Endothelial cell of umbilical vein (primary cell): ENCODE measurements at places on chromosomes 5 and 9. TPM values are rescaled to one million over a fixed set of nuclear protein-coding genes. Genes with fewer than 3 reads are reported as not detected.

MPDZ gene
- total RNA-seq, result 52.3 and 54.4 TPM in 2 replicates

ADAMTSL1 gene
- 16.9 and 18.4 TPM in 2 replicates for total RNA-seq

CDH10 gene
- total RNA-seq, result not detected in 2 replicates

DNM1 gene
- 2.9 and 7.9 TPM in 2 replicates for total RNA-seq

RGS7BP gene
- 2.0 and 4.2 TPM in 2 replicates for total RNA-seq

CCDC107 gene
- total RNA-seq, result 13.2 and 15.2 TPM in 2 replicates

SAXO1 gene
- not detected in 2 replicates for total RNA-seq

IFNK gene
- not detected in 2 replicates for total RNA-seq

IFT74 gene
- 7.8 and 10.8 TPM in 2 replicates for total RNA-seq

PCDHB15 gene
- total RNA-seq, result 0.55 and 0.69 TPM in 2 replicates

POLE3 gene
- 53.8 and 54.3 TPM in 2 replicates for total RNA-seq

NEUROG1 gene
- total RNA-seq, result not detected in 2 replicates

PCDHAC1 gene
- not detected in 2 replicates for total RNA-seq

ZNF658 gene
- 2.9 and 3.0 TPM in 2 replicates for total RNA-seq

SWI5 gene
- 21.2 and 25.2 TPM in 2 replicates for total RNA-seq

SYNPO gene
- total RNA-seq, result 93.9 and 121 TPM in 2 replicates

SLC4A9 gene
- not detected in 2 replicates for total RNA-seq

FAM169A gene
- total RNA-seq, result 0.62 and 0.72 TPM in 2 replicates

FGD3 gene
- total RNA-seq, result not detected in 2 replicates

TMEM174 gene
- not detected in 2 replicates for total RNA-seq

TMEM232 gene
- 0.37 and 0.38 TPM in 2 replicates for total RNA-seq

CLIC3 gene
- not detected in 2 replicates for total RNA-seq

ZFP37 gene
- total RNA-seq, result 1.3 and 1.6 TPM in 2 replicates

SOX30 gene
- total RNA-seq, result not detected in 2 replicates

MEIKIN gene
- not detected in 2 replicates for total RNA-seq

PCDHB5 gene
- 0.27 and 0.28 TPM in 2 replicates for total RNA-seq

ADAMTS16 gene
- total RNA-seq, result not detected in 2 replicates

HMMR gene
- 26.0 and 31.0 TPM in 2 replicates for total RNA-seq

FAM221B gene
- total RNA-seq, result not detected in 2 replicates

CTSV gene
- total RNA-seq, result 0.83 and 1.3 TPM in 2 replicates

CNTRL gene
- total RNA-seq, result 21.8 and 22.0 TPM in 2 replicates

RASGRF2 gene
- 4.0 and 8.2 TPM in 2 replicates for total RNA-seq

DDX31 gene
- total RNA-seq, result 16.3 and 16.4 TPM in 2 replicates

IL5 gene
- not detected in 2 replicates for total RNA-seq

IFNA21 gene
- not detected in 2 replicates for total RNA-seq
